ENCODE measurements at places on chromosomes 7 and 10.

- DNase-seq: no peak
These were observed 129.8 kb upstream of the JCAD start for GRCh38 chr10:30189238-30189580.

GRCh38 chr7:158550886-158551452 is 36.7 kb downstream of the PTPRN2 start:
- DNase-seq: no peak

GRCh38 chr7:98771519-98771918 is 98.3 kb downstream of the TMEM130 start:
- no peak for DNase-seq

GRCh38 chr7:29818308-29818707 is 12.0 kb downstream of the WIPF3 start:
- no peak for DNase-seq

Data from GM13976 (cell line).